Liver (tissue), 10 donors: ENCODE measurements at places on chromosomes 1 and 21.
A peak's percentile ranks its signal among the peaks of the same experiment; 100 is the strongest.

DNA sequence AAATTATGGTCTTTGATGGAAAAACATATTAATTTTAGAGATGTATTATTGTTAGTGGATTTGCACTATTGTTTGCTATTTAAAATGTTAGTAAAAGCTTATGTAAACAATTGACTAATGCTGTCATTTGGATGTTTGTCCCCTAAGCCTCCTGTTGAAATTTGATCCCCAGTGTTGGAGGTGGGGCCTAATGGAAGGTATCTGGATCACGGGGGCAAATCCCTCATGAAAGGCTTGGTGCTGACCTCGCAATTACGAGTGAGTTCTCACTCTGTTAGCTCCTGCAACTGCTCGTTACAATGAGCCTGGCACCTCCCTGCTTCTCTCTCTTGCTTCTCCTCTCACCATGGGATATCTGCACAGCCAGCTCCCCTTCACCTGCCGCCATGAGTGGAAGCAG is 14.3 kb downstream of the TMEM35B start:
- DNase-seq: no peak

DNA sequence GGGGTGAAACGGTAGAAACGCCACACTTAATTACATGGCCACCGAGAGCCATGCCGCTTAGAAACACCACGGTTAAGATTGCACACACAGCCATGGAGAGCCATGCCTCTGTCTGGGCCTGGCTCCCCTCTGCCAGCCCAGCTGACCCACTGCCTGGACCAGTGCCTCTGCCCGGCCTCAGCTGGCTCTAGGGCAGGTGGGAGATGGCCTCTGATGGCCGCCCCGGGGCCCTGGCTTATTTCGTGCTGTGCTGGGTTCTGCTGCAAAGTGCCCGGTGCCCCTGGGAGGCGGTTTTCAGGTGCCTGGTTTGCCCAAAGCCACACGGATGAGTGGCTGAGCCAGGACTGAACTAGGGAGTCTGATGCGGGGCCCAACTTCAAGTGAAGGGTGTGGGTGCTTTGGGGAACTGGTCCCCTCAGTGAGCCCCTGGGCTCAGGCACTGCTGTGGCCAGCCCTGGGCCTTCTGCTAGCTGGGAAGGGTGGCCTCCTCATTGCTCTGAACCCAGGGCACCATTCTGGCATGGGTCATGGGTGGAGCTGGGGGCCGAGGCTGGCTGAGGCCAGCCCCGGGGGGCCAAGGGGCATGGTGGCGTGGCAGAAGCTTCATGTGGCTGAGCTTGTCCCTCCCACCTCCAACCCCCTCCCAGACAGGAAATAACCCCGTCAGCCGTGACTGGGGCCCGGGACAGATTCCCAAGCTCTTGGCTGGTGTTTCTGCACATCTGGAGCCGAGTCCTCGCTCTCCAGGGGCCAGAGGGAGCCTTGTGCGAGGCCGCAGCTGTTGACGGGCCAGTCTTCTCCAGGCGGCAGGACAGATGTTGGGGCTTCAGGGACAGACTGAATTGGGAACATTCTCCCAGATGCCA is 1.9 kb upstream of the GPR153 start:
- no peak for DNase-seq

DNA sequence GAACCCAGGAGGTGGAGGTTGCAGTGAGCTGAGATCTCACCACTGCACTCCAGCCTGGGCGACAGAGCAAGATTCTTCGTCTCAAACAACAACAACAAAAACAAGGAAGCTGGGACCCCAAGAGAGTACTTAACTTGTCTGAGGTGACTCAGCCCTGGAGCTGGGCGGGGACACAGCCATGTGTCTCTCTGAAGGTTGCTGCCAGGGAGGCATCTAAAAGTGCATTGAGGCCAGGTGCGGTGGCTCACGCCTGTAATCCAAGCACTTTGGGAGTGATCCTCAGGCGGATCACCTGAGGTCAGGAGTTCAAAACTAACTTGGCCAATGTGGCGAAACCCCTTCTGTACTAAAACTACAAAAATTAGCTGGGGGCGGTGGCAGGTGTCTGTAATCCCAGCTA is 7.7 kb downstream of the IFI6 start:
- no peak for DNase-seq

DNA sequence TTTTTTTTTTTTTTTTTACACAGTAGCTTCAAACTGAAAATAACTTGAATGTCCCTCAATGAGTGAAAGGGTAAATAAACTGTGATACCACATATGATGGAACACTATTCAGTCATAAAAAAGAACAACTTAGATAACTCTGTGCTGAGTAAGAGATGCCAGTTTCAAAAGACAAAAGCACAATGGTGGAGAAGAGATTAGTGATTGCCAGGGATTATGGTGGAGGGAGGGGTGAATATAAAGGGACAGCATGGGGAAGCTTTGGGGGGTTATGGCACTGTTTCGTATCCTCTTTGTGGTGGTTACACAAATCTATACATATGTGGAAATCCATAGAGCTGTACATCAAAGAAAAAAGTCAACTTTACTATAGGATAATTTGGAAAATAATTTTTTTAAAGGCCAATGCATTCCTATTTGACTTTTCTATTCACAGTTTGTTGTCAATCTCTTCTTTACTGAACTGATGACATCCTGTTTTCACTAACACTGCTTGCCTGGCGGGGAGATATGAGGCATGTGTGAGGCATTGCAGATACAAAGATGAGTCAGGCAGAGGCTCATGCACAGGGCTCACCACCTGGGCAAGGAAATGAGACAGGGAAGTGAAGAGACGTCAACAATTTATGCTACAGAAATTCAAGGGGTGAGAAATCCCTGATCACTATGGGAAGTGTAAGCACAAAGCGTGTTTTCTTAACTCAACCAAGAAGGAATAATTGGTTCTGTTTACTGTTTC is 302.7 kb downstream of the DUSP10 start:
- DNase-seq: no peak

DNA sequence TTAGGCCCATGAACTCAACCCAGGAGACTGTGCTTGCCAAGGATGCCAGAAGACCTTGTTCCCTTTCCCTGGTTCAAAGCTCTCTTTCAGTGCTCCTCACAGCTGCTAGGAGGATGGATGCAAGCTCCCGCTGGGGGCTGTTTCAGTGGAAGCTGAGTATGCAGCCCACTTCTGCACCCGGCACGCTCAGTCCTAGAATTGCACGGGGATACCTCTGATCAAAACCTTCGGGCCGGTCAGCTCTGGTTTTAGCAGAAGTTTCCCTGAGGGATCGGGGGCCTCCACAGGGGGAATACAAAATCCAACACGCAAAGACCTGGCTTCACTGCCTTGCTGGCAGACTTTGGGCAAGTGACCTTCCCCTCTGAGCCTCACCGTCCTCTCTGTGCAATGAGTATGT is 4.2 kb upstream of the SSBP3 start:
- DNase-seq: no peak

GRCh38 chr1:54818461-54819194 is 17.5 kb upstream of the TTC22 start:
- peak; percentile 3 for DNase-seq

DNA sequence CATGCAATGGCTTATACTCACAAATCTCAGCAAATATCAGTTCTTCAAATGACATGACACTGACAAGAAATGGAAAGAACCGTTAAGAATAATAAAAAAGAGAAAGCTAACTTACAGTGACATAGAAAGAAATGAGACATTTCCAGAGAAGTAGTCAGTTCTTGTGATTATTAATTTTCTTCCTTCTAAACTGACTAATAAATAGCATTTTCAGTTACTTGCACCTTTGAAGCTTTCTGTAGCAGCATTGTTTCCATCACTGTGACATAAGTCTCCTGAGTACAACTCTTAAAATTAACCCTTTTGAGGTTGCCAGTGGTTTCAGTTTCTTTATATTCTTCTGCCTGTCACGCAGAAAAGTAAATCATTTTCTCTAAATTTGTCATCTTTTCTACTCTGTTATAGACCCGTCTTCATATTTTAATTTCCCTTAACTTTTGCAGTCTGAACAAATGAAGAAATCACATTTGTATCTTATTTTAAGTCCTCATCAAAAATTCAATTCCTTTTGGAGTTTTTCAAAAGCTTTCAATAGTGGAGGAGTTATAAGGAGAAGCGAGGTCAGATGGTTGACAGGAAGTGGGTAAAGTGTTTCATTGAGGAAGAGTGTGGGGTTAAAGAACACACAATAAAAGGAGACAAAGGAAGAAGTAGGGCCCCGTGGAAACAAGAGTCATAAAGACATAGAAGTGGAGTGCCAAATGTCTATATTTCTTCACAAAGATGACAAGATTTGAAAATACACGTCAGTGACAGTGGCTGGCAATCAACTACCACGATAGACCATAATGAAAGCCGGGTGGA is 57.9 kb upstream of the S1PR1 start:
- DNase-seq: no peak

GRCh38 chr1:202659541-202659940 is 50.7 kb downstream of the SYT2 start:
- DNase-seq: no peak

- DNase-seq: no peak
These were observed 59.3 kb downstream of the EYA3 start for GRCh38 chr1:28028873-28029654.

DNA sequence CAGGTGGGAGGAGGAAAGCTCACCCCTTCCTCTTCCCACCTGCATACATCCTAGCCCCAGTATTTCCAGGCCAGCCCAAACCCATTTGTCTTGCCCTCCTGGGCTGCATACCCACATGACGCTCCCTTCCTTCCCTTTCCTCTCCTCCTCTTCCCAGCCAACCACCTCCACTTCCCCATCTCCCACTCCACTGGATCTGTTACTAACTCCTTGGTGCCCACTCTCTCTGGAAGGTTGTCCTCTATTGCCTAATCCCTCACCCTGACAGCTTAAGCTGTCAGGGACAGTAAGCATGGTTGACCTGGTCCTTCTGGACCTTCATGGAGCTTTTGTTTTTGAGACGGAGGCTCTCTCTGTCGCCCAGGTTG is 23.0 kb upstream of the SYNC start:
- no peak for DNase-seq

DNA sequence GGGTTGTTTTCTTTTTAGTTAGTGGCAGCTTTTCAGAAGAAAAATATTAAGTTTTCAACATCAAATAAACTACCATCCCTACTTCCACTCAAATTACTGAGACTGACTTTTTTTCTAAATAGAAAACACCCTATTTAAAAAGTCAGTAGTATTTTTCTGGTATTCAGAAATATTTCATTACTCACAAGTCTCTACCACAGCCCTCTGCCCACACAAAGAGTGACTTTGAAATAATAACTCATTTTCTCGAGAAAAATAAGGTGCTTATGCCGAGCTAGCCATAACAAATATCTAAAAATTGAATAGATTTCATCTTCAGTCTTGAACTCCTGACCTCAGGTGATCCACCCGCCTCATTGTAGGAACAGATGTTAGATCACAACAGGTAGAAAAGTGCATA is 41.8 kb upstream of the USP25 start:
- DNase-seq: no peak

GRCh38 chr1:231605149-231606100 is 21.2 kb upstream of the DISC1 start:
- no peak for DNase-seq

DNA sequence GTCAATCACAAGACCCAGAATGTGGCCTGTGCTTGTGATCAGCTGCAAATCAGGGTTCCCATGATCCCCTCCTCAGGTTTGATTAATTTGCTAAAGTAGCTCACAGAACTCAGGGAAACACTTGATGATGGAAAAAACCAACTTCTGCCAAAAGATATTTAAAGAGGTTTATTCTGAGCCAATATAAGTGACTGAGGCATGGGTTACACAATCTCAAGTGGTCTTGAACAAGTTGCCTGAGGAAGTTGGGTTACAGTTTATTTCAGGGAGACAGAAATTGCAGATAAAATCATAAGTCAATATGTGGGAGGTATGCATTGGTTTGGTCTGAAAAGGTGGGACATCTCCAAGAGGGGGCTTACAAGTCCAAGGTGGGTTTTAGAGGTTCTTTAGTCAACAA is 243.1 kb downstream of the S1PR1 start:
- DNase-seq: no peak

GRCh38 chr1:107454791-107455190 is 314.0 kb downstream of the NTNG1 start:
- DNase-seq: no peak

GRCh38 chr21:42931560-42932235 is 6.3 kb upstream of the ERVH48-1 start:
- DNase-seq: no peak

DNA sequence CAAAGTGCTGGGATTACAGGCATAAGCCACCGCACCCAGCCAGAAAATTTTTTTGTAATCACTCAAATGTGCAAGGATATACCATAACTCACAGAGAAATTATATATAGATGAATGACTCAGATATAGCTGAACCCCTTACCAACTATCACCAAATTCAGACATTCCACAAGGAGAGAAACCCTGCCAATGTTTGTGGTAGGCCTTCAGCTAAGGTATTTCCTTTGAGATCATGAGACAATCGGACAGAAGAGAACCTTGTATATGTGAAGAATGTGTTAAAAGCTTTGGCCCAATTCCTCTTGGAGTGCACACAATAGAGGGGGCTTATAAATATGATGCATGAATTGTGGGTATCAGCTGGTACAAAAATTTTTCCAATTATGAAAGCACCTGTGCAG is 50.7 kb downstream of the ZNF684 start:
- no peak for DNase-seq

GRCh38 chr1:18415448-18416027 is 65.2 kb upstream of the KLHDC7A start:
- no peak for DNase-seq

DNA sequence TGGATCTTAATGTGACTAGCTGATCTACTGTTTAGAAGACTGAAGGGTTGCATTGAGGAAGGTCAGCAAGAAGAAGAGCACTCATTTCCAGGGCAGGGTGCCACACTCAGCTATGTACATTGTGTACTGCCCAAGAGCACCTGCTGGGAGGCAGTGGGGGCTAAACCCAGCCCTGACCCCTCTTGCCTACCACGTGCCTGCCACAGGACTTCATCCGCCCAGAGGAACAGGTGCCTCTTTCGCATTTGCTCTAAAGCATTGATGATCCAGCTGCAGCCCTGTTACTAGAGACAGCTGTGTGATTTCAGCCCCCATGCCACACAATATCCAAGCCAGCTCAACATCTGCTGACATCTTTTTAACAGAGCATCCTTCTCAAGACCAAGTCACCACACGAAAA is 341.8 kb downstream of the LMX1A start:
- no peak for DNase-seq

DNA sequence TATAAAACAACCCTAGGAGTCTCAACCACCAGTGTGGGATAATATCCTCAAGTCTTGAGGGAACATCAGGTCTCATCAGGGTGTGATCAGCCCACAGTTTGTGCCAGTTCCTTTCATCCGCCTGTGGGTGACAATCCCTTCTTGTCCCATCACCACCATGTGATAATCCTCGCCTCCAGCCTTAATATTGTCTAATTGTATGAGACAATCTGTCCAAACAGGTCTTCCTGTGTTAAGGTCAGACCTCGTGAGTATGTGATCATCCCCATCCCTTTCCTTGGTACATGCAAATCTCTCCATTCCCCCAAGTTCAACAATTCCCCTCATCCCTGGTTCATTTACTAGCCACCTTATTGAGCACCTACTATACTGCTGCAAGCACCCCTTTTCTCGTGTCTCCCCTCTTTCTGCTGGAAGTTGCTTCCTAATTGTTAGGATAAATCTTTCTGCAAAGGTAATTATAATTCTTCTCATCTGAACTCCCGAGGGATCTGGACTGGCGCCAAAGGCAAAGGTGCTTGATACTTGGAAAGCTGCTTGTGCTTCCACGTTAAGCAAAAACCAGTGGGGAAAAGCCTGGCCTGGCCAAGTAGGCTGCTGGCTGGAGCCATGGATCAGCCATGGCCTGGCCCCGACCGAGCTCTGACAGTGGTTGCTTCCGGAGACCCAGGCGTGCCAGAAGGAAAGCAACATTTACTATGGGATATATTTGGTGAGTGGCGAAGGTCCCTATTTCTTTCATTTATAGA is 92.5 kb downstream of the RNF220 start:
- no peak for DNase-seq
